ENCODE measurements at places on chromosomes 1 and 21.

DNA sequence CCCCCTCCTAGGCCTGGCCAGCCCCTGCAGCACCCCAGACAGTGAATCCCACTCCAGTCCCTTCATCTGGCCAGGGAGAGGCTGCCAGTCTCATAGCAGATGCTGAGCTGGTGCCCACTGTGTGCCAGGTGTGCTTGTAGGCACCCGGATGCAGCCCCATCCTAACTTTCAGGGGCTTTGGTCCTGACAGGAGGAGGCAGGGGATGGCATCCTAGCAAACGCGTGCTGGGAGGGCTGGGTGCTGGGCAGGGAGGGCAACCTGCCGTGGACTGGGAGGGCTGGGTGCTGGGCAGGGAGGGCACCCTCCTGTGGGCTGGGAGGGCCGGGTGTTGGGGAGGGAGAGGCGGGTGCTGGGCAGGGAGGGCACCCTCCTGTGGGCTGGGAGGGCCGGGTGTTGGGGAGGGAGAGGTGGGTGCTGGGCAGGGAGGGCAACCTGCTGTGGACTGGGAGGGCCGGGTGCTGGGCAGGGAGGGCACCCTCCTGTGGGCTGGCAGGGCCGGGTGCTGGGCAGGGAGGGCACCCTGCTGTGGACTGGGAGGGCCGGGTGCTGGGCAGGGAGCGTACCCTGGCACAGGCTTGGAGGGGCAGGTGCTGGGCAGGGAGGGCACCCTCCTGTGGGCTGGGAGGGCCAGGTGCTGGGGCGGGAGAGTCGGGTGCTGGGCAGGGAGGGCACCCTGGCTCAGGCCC lies 35.3 kb downstream of the SLC19A1 start:
- no peak for DNase-seq

DNA sequence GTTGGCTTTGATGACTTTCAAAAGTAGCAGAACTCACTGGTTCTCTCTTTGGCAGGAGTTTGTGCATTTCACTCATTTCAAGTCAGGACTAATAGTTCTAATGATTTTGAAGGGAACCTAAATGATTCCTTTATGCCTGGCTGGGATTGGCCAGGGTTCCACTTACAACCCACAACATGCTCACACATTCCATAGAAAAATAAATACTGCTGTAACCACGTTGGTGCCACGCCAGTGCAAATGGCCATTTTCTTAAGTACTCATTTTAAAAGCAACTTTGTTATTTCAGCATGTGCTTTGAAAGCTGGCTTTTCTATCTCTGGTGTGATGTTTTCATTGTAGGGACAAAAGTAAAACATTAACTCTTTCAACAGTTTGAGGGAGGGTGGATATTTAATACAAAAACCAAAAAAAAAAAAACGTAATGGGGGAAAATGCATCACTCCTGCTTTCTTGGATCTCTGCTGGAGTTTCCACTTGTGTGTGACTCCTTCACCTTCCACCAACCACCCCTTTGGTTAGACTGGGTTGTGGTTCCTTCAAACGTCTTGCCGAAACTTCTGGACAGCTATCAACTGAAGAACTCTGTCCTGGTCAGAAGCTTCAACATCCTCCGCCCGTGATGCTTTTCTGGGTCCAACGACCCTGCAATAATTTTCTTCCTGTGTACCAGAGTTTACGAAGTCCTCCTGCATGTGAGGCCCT lies 300.4 kb upstream of the RUNX1 start:
- no peak for DNase-seq

- DNase-seq: peak; percentile 22
These were observed 24.7 kb upstream of the ATP5PO start for GRCh38 chr21:33940164-33940880.

GRCh38 chr1:27581823-27582243 lies 22.1 kb downstream of the AHDC1 start:
- DNase-seq: peak; percentile 49

DNA sequence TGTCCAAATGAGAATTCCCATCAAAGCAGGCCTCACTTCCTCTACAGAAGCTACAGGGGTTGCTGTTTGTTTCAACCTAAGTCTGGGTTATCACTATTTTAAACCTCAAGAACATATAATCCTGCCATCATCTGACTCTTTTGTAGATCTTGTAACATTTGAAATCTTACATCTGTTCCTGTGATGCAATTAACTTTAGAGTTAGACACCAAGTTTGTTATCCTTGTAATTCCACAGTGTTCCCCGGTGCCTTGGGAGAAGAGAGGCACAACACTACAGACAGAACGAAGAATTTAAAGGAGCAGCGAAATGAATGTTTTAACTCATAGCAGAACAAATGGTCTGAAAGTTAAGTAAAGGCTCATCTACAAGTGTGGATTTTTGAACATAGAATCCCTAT lies 116.1 kb downstream of the UCHL5 start:
- no peak for DNase-seq

DNA sequence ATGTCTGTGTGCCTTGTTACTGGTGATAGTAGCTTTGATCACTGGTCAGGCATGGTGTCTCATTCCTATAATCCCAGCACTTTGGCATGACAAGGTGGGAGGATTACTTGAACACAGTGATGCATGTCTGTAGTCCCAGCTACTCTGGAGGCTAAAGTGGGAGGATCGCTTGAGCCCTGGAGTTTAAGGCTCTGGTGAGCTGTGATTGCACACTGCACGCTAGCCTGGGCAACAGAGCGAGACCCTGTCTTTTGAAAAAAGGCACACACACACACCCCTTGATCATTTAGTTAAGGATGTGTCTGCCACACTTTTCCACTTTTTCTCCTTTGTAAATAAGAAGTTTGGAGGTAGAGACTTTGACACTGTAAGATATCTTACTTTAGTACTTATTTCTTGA lies 15.1 kb downstream of the MIGA1 start:
- no peak for DNase-seq

GRCh38 chr21:35142036-35142815 lies 93.1 kb upstream of the RUNX1 start:
- DNase-seq: no peak

DNA sequence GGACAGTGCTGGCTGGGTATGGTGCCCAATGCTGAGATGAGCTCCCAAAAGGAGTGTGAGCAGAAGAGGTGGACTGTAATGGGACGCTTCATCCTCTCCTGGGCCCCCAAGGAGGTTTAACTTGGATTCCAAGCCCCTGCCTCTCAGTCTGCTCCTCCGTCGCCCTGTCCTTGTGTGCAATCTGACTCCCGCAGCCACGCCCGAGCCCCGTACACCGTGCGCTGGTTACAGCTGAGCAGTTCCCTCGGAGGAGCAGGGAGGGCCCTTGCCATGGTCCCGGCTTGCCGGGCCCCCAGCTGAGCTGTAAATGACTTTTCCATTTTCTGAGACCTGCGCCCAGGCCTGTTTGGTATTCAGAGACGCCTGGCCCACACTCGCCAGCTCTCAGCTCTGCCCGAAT lies 53.7 kb downstream of the PAX7 start:
- DNase-seq: no peak

DNA sequence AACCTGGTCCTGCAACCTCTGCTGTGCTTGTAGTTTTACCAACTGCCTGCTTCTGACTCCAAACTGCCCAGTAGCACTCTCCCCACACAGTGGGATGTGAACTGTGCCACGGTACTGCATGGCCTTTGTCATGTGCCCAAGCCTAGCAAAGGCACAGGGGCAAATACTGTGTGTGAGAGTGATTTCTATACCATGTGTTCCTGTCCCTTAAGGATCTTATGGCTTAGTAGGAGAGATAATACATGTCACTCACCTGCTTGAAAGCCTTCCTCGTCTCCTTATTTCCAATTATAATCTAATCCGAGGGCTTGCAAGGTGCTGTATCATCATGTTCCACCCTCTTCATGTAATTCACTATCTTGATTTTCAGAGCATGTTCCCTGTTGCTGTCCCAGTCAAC lies 51.3 kb downstream of the UBE4B start:
- DNase-seq: no peak

- DNase-seq: no peak
These were observed 22.8 kb downstream of the C2CD2 start for GRCh38 chr21:41931041-41931451.

- DNase-seq: no peak
These were observed 15.1 kb downstream of the SOX13 start for GRCh38 chr1:204087893-204088528.

DNA sequence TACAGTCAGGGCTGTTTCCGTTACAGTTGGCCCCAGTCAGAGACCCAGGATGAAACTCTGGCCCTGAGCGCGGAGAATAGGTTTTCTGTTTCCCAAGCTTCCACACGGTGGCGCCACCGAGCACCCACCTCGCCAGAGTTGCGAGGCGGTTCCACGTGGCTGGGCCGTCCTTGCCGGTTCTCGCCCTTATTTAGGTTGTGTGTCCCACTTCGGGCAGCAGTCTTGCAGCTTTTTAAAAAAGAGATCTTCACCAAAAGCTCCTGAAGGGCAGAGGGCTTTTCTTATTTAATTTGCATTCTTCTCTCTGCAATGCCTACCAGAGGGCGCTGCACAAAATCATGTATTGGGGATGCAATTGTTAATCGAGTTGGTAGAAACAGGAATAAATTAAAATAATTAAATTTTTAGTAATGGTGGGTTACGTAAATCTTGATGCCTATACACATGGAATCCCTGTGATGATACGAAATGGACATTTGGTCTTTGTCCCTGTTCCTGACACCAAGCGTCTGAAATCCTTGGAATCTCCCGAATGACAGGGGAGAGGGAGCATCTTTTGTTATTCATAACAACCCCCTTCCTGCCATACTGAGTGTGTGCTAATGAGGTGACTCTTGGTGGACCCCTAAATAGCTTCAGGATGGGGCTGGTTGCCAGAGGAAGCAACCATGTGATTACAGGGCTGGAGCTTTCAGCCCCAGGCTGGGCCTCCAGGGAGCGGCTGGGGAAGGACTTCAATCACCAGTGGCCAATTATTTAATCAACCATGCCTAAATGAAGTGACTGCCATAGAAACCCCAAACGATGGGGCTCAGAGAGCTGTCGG lies 5.6 kb upstream of the S100A7 start:
- DNase-seq: peak; percentile 60

DNA sequence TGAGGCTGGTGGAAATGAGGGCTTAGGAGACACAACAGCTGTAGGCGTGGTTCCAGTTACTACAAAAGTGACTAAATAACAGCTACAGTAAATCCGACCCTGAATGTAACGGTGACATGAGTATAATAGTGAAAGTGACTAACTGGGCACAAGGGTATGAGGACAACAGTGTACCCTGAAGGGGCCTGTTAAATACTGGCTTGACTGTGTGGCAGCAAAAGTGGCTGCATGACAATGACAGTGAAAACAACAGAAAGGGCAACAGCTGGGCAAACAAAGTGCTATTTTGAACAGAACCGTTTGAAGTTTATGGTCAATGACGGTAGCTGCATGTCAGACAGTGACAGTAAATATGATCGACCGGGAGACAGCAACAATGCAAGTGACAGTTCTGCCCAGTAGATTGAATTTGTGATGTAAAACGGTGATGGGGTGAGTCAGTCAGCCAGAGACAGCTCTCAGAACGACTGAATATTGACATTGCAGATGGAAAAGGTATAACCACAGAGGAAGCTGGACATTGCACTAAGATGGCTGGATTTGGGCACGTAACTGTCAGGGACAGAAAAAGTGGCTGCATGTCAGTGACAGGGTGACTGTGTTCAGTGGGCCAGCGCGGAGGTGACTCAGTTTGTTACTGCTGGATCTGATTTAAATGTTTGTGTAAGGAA lies 1.2 kb upstream of the ZBTB40 start:
- DNase-seq: no peak

- DNase-seq: no peak
These were observed 16.2 kb upstream of the RGS1 start for GRCh38 chr1:192559115-192560006.

- DNase-seq: peak; percentile 9
These were observed 26.9 kb downstream of the ETS2 start for GRCh38 chr21:38832664-38833063.

DNA sequence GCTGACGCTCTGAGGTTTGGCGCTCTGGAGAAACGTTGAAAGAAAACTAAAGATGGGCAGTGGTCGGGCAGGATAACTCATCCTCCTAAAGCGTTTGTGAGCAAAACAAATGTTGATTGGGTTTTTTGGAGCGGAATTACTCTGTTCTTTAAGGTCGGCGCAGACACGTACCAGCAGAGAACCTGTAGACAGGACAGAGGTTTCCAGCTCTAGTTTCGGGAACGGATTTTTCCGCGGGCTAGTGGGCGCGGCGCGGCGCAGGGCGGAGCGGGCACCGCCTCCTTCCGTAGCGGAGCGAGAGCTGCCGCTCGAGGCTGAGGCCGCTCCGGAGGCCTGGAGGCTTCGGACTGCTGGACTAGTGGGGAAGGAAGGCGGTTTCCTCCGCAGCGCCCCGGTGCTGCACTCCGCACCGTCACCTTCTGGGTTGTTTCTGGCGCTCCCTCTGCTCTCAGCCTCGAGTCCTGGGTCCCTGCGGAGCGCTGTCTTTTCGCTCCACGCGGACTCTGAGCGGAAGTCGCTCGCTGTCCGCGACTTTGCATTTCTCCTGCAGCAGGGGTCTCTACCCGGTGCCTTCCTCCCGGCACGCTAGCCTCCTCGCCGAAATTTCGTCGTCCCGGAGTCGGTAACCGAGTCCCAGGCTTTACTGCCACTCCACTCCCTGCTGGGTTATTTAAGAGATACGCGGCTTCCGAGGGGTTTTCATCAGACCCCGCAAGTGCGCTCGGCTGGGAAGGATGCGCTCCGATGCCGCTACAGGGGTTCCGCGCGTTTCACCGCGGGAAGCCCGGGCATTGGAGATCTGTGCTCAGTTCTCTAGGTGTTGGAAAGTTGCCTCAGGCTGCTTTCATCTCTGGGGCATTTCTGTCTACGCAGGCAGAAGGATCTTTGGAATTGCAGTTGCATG lies 7.0 kb downstream of the FOXD2 start:
- no peak for DNase-seq

- no peak for DNase-seq
These were observed 93.9 kb upstream of the TARDBP start for GRCh38 chr1:10918531-10918930.

DNA sequence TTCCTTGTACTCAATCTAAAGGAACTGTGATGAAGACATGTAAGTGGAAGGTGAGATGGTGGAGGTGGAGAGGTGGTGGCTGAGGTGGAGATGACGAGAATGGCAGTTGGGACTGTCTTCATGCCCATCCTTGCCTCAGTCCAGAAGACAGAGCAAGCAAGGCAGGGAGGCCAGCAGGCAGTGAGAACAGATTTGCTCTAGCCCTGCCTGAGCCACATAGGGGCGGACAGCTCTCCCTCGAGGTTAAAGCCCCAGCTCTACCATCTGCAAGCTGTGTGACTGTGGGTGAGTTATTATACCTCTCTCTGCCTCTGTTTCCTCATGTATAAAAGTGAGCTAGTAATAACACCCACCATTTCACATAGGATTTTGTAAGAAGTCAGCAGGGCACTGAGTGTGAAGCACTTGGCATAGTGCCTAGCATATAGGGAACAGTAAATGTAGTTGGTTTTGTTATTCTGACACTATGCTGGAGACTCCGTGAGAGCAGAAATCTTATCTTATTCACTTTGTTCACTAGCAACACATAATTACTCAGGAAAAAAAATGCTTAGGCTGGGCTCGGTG lies 4.8 kb upstream of the FAM110D start:
- DNase-seq: peak; percentile 79

- DNase-seq: no peak
These were observed 46.4 kb downstream of the ELF3 start for GRCh38 chr1:202056644-202057334.

Data from inflammatory macrophage (primary cell).